ENCODE measurements at places on chromosomes 3 and 15. TPM values are rescaled to one million over a fixed set of nuclear protein-coding genes. Genes with fewer than 3 reads are reported as not detected.
A peak's percentile ranks its signal among the peaks of the same experiment; 100 is the strongest.

GRCh38 chr3:11084098-11084497 lies 70.2 kb upstream of the HRH1 start:
- no peak for DNase-seq

DNA sequence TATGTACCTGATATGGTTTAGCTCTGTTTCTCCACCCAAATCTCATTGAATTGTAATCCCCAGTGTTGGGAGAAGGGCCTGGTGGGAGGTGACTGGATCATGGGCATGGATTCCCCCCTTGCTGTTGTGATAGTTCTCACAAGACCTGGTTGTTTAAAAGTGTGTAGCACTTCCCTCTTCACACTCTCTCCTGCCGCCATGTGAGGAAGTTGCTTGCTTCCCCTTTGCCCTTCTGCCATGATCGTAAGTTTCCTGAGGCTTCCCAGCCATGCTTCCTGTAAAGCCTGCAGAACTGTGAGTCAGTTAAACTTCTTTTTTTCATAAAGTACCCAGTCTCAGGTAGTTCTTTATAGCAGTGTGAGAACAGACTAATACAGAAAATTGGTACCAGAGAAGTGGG lies 93.1 kb downstream of the C3orf70 start:
- no peak for DNase-seq

DNA sequence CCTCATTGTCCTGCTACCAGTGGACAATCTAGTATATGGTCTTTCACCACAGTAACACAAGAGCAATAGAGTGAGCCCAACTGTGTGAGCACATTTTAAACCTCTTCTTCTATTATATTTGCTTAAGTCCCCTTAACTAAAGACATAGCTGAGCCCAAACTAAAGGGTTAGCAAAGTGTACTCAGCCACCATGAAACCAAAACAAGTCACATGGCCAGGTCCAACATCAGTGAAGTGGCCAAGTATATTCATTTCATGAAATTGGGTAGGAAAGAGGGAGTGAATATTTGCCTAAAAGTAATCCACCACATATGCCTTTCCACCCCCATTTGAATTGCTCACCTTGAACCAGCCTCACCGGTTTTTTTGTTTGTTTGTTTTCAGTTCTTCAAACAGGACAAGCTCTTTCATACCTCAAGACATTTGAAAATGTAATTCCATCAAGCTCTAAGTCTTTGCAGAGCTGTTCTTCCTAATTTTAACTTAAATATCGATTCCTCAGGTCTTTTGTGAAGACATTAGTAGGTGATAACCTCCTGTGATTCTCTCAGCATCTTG lies 327.0 kb upstream of the SEMA6D start:
- no peak for DNase-seq

DNA sequence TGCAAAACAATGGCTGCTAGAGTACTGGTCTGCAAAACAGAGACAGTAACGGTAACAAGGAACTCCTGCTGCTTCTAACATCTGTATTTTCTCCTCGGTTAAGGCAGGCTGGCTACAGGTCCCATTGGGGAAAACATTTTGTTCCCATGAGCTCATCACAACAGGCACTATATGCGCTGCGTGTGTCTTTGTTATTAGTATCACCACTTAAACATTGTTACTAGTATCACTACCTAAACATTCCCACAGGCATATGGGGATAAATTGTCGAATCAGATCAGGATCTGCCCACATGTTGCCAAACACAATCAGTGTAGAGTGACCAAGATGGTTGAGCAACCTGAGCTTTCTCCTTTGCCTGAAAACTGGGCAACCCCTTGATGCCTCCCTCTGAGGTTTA lies 77.2 kb downstream of the TOP2B start:
- no peak for DNase-seq

DNA sequence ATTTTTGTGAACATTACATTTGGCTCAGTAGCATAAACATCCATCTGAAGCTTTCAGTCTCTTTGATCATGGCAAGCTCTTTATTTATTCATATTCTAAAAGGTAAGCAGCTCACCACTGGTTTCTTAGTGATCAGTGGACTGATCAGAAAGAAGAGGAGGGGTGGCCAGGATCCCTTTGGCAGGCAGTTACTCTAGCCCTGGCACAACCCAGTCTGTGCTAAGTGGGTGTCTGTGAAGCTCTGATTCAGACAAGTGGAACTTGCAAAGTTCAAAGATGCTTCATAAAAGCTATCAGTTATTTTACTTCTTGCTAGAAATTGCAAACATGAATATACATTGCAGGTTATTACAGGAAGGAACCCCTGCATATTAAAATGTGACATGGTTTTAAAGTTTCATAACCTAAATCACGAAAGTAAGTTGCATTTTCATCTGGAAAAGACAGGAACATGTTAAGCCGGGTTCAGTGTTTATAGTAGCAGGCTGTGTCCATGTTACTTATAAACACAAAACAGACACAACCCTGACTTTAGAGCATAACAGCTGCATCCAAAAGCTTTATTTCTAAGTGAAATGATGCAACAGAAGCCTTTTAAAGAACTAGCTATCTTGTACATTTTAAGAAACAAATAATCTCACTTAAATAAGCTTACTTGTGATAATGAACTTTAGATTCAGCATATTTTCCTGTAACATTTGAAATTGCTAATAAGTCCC lies 785.3 kb downstream of the MCTP2 start:
- no peak for DNase-seq

DNA sequence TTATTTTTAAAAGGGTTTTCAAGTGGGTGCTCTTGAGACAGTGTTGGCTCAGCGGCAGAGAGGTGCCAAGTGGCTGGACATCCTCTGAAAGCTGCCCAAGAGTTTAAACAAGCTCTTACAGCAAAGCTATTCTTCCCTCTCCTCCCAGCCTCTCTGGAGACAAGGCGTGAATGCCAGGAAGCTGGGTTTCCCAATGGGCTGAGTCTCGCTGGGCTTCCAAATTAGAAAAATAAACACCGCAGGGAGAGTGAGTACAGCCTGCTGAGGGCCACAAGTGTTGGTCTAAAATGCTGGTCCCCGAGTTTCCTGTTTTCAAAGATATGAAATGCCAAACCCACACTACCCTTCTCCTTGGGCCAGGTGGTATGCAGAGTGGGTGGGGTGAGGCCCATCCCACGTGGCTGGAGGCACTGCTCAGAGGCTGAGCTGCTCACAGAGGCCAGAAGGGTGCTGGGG lies 36.4 kb downstream of the ZDHHC3 start:
- DNase-seq = no peak

GRCh38 chr3:142595581-142595950 lies 627 bp upstream of the PLS1 start:
- no peak for DNase-seq

- no peak for DNase-seq
Observed at GRCh38 chr15:89997079-89997478, 4.0 kb upstream of the ZNF710 start.

DNA sequence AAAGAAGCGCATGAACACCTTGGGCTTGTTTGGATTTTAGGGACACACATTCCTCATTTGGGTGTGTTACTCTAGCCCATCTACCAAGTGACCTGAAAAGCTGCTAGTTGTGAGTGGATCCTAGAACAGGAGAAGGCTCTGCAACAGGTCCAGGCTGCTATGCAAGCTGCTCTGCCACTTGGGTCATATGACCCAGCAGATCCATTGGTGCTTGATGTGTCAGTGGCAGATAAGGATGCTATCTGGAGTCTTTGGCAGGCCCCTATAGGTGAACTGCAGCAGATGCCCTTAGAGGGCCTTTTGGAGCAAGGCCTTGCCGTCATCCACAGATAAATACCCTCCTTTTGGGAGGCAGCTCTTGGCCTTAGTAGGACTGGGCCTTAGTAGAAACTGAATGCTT lies 53.2 kb downstream of the PAQR5 start:
- DNase-seq = no peak

DNA sequence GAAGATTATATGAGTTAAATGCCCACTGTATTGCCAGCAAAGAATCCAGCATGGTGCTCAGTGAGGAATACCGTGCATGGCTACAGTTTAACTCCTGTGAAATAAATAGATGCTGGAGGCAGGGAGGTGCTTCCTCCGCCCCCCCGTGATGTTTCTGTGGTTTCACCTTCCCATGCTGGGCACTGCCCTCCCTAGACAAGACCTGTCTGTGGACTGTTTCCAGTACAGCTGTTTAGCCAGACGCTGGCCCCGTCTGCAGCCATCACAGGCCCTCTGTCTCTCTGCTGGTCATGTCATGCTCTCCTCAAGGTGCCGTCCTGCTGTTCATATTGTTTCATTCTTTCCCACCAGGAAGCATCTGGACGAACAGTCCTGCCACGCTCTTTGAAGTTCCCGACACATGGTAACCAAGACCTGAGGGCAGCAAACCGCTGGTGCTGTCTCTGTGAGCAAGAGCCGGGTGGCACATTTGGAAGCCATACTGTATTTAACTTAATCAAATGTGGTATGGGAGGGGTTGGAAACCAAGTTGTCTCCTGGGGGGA lies 31.4 kb downstream of the GOLGA8S start:
- no peak for DNase-seq

DNA sequence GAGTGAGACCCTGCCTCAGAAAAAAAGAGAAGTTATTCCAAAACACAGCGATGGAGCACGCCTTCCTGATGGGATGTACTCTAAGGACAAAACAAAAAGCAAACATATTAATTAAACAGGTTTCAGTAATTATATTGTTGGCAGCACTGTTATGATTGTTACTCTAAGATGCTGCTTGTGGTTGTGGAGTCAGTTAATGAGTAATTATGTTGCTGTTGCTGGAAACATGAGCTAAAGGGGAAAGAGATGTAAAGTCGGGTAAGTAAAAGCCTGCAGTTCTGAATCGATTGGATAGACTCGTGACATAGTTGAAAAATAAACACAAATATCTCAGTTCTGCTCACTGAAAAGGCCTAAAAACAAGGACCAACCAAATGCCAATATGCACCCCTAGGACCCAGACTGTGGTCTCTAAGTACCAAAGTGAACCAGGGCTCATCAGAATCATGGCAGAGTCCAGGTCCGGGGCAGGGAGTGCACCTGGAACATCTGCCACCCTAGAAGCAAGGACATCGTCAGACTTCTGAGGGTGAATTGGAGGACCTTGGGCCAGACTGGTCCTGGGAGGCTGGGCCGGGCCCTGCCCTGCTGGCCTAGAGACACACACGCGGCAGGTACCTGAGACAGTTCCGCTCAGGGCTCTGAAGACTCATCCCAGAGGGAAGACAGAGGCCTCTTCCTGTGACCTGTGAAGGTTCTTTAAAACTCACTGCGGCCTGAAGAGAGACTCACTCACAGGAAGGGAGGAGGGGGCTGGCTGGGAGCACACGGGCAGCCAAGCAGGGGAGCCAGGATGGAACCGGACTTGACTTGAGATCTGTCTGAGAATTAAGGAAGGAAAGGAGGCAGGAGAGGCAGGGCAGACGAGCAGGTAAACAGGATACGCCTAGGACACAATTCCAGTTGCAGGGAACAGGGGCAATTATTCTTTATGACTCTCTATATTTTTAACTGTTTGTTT lies 140.5 kb downstream of the LRRK1 start:
- peak; percentile 10 for DNase-seq

DNA sequence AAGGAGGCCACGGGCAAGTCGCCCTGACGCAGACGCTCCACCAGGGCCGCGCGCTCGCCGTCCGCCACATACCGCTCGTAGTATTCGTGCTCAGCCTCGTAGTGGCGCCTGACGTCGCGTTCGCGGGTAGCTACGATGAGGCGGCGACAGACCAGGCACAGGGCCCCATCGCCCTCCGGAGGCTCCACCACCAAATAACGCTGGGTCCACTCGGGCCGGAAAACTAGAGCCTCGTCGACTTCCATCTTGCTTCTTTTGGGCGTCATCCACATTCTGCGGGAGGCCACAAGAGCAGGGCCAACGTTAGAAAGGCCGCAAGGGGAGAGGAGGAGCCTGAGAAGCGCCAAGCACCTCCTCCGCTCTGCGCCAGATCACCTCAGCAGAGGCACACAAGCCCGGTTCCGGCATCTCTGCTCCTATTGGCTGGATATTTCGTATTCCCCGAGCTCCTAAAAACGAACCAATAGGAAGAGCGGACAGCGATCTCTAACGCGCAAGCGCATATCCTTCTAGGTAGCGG lies at the start of gene EPM2AIP1:
EPM2AIP1 (minus strand) TSS at position 326 of the 520 bp plus-strand sequence; CDS start at position 272, 54 bp downstream.
- DNase-seq = peak; percentile 100

- DNase-seq = no peak
Observed at GRCh38 chr3:40969341-40969740, 230.0 kb upstream of the CTNNB1 start.

GRCh38 chr3:19946832-19947548 lies at the start of gene RAB5A:
Gene RAB5A (plus strand): TSS chr3:19947097. CDS start chr3:19950899, 3,802 bp downstream.
- DNase-seq = peak; percentile 99

- no peak for DNase-seq
Observed at GRCh38 chr3:156558389-156558788, 3.5 kb upstream of the SSR3 start.

PODXL2 gene
- polyA plus RNA-seq = 51.3 TPM

CACNA2D2 gene
- 15.9 TPM for polyA plus RNA-seq

ISL2 gene
- 0.88 TPM for polyA plus RNA-seq

GOLGA8T gene
- polyA plus RNA-seq = 10.6 TPM

PRRT3 gene
- 7.6 TPM for polyA plus RNA-seq

SEC11A gene
- polyA plus RNA-seq = 121 TPM

GJD2 gene
- 0.11 TPM for polyA plus RNA-seq

REC114 gene
- 102 TPM for polyA plus RNA-seq

Data from testis (tissue), 5 donors.